ENCODE measurements at places on chromosomes 12 and 14. TPM values are rescaled to one million over a fixed set of nuclear protein-coding genes. Genes with fewer than 3 reads are reported as not detected.

EPYC gene
- total RNA-seq: not detected

CLEC4D gene
- not detected for total RNA-seq

ADGRD1 gene
- total RNA-seq: not detected

SRRM4 gene
- total RNA-seq: not detected

KRT79 gene
- total RNA-seq: not detected

ABCD4 gene
- total RNA-seq: 25.1 TPM

IL26 gene
- not detected for total RNA-seq

NEUROD4 gene
- total RNA-seq: not detected

TAS2R8 gene
- total RNA-seq: not detected

DAO gene
- not detected for total RNA-seq

SLC17A8 gene
- total RNA-seq: 0.29 TPM
